ENCODE measurements at places on chromosomes 1 and 21.

DNA sequence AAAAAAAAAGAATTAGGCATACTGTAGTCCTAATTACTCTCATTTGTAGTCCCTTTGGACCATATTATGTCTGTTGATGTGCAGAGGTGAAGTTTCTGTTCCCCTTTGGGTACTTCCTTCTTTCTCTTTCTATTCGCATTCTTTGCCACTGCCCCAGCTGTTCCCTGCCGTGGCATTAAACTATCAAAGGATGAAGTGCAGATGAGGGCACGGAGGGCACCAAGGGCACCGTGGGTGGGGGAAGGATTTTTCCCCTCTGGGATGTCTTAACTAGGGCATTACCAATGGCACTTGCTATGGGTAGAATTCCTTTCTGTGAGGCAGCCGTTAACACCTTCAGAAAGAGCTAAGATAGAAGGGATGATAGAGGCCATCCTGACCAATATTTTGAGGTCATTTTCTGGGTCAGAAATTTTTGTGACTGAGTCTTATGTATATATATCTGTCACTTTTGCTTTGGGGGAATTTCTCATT lies 4.9 kb upstream of the MAPKAPK2 start:
- no peak for DNase-seq

DNA sequence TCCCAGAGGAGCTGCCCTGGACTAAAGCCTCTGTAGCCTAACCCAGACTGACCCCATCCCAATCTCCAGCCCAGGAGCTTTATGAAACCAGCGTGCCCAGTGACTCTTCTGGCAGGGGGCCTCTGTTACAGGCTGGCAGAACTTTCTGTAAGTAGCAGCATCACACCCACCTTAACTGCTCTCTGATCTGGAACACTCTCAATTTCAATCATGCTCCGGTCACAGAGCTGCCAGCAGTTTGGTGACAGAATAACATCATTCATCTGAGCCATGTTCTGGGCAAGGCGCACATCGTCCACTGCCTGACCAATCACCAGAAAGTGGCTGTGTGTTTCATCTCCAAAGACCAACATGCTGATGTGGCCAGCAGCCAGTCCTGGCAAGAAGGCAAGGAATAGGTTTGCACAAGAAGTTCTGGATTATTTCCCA lies 14.7 kb downstream of the ADCY10 start:
- no peak for DNase-seq

DNA sequence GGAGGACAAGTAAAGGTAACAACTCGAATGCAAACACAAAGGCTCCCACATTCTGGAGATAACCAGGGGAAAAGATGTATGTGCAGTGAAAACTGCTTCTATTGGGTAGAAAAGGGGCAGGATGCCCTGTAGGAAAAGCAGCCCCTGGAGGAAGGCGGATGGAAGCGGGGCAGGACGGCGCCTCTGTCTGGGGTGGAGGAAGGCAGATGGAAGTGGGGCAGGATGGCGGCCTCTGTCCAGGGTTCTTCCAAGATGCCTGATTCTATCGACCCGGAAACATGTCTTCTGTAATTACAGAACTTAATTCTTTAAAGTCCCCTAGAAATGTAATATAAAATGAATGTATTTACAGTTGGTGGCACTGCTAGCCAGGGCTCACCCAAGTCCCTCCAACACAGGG lies 24.0 kb upstream of the LRRC47 start:
- no peak for DNase-seq

DNA sequence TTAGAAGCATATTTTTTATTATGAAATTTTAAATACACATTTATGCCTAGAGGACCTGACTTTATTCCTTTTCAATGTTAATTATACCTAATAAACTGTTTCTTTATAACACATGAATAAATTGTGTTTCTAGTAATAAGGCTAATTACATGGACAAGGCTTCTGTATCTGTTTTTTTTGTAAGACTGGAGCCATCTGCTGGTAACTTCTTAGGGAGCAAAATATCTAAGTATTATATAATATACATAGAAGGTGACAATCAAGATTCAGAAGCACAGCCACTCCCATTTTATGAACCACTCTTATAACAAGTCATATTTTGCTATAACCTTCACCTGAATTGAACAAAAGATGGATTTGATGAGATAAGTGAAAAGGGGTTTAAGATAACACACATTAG lies 84.2 kb downstream of the LBR start:
- peak; percentile 10 for DNase-seq

DNA sequence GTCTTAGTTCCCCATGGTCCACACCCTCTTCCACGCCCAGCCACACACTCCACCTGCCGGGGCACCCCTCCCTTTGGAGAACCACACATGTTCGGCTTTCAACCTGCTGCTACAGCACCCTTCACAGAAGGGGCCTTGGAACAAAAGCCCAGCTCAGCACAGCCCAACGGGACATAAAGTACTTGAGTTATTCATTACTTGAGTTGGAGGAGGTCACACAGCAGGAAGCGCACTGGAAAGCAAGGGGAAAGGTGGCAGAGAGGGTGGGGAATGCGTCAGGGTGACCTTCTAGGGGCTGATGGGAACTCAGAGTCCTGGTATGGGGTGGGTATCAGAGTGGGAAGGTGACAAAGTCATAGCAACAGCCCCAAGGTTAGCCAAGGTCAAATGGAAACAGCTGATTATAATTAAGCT lies 3.0 kb upstream of the ATP1B1 start:
- no peak for DNase-seq

DNA sequence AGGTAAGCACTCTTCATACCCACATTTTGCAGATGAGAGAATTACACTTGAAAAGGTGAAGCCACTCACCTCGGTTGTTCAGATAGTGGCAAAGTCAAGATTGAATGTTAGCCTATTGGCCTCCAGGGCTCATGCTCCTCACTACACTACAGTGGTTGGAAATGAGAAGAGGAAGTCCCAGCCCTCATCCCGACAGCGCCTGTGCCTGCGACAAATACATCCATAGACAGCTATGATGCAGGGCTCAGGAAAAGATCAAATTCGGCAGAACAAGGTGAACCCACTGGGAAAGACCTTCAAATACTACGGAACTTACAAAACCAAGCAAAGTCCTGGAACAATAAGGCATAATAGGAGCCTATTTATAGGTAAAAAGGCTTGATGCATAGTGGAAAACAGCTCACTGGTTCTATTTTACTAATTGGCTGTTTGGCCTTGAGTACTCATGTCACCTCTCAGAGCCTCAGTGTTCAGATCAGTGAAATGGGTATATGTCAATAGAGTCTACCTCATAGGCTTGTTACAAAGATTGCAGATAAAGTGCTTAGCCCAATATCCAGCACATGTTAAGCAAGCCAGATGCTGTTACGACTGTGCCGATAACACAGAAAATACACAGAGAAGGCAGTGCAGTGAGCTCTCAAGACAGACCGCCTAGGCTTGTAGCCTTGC lies 3.5 kb downstream of the SPOCD1 start:
- DNase-seq: no peak

DNA sequence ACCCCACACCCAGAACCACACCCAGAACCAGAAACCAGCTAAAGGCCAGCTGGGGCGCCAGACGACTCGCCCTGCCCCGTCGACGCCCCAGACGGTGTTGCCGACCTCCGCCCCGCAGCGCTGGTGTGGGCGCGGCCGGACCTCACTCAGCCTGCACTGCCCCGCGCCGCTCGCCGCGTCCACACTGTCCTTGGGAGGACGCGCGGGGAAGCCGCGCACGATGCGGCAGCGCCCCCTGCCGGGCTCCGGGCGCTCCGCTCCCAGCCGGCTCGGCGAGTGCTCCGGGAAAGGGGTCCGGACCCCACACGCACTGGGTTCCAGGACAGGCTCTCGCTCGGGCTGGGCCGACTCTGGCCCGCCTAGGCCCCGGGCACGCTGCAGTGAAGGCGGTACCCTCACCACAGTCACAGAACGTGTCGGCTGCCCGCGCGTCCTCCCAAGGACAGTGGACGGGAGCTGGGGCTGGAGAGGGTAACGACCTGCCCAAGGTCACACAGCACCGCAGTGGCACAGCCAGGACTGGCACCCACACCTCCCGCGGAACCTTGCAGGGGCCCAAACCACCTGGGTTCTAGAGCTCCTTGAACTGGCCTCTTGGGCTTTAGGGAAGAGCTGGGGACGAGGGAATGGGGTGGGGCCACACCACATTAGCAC lies 90.2 kb downstream of the DMRTA2 start:
- DNase-seq: peak; percentile 25

DNA sequence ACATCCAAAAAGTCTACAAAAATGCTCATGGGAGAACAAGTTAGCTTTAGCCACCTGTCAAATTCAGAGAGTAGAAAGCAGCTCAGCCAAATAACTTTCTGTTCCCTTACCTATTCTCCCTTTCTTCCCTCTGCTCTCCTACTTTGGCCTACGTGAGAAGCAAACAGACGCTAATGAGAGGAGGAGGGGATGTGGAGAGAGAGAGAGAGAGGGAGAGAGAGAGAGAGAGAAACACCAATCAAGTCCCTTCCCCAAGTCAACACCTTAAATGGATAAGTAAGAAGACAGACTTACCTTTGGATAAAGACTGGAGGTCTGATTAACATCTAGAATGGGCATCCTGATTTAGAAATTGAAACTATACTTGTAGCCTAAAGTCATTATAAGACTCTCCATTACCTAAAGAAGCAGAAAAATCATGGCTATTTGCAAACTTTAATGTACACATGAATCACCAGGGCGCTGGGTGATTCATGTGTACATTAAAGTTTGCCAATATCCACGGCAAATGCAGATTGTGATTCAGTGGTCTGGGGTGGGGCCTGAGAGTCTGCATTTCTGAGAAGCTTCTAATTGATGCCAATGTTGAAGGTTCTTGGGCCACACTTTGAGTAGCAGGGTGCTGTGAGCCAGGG lies 13.1 kb upstream of the DUSP12 start:
- DNase-seq: no peak

- no peak for DNase-seq
Observed at GRCh38 chr21:34582506-34583150, 32.3 kb downstream of the RCAN1 start.

DNA sequence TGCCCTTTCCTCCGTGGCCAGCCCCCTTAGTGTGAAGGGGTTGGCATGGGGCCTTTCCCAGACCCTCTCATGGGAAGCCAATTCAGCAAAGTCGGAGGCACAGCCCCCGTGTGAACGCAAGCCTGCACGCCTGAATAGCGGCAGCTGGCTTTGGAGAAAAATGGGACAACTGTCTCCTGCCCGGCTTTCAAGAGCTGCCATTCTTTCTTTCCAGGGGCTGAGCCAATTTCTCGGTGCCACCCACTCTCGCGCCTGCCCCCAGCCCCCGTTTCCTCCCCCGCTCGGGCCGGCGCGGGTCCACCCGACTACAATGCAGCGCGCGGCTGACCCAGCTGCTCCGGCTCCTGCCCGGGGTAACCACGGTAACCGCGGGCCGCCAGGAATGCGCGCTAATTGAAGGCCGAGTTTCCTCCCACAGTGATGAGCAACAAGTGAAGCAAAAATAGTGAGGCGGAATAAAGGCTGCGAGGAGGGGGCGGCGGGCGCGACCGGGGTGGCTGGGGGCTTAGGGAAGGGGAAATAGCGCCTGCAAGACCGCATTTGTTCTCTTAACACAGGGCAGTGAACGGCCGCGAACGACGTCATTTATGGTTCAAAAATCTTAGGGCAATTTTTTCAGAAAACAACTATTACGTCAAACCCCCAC lies 27.8 kb downstream of the ILDR2 start:
- no peak for DNase-seq

DNA sequence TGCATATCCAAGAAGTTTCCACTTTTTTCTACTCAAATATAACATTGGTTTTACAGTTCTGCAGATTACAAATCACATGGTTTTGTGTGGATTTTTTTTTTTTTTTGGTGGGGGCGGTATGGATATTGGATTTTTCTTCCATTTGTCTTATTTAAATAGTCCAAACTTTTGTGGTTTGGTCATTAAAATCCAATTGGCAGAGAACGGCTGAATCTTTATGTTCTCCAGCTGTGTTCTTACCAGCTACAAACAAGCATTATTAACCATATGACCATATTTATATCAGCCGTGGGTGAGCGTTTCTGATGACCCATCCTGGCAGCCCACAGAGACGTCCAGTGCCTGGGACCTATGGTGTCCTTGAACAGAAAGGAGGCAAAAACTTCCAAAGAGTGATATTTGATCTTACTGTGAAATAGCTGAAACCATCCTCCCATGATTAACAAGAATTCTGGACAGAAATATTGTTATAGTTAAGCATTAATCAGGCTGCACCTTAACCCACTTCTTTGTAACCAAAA lies 200.4 kb downstream of the LYPLAL1 start:
- no peak for DNase-seq

GRCh38 chr1:14165371-14165801 lies 433.1 kb upstream of the KAZN start:
- DNase-seq: no peak

DNA sequence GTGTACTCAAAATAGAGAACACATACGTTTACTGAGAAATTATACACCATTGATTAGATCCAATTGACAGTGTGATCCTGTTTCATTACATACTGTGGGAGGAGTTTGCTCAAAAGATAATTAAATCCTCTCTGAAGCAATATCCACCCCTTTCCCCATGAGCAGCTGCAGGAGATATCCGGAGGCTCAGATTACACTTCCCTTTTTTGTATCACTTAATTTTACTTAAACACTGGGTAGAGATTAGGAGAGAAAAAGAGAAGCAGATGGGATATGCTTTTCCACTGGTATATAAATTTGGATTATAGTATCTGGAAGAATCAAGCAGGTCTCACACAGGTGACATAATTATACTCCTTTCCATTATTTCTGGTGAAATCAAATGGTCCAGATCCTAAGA lies 333.3 kb upstream of the ZRANB2 start:
- no peak for DNase-seq

All from CD4-positive, alpha-beta T cell treated with Interleukin-17A for 1 hour (primary cell).